ENCODE measurements at places on chromosomes 3 and 15.

GRCh38 chr3:100606894-100607512 is 2.4 kb upstream of the ADGRG7 start:
- no peak for DNase-seq

DNA sequence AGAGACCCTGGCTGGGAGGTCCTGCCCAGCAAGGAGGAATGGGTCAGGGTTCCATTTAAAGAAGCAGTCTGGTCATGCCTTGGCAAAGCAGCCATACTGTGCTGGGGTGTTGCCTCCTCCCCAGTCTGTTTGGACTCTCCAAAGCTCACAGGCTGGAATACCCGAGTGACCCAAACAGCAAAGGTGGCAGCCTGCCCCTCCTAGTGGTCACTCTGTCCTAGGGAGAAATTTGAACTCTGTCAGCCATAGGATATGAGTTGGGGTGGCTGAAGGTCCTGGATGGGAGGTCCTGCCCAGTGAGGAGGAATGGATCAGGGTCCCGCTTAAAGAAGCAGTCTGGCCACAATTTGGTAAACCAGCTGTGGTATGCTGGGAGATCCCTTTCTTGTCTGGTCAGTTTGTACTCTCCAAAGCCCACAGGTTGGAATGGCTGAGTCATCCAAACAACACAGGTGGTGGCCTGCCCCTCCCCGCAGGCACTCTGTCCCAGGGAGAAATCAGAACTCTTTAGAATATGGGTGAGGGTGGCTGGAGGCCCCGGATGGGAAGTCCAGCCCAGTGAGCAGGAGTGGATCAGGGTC is 45.0 kb downstream of the CCR1 start:
- DNase-seq: no peak

DNA sequence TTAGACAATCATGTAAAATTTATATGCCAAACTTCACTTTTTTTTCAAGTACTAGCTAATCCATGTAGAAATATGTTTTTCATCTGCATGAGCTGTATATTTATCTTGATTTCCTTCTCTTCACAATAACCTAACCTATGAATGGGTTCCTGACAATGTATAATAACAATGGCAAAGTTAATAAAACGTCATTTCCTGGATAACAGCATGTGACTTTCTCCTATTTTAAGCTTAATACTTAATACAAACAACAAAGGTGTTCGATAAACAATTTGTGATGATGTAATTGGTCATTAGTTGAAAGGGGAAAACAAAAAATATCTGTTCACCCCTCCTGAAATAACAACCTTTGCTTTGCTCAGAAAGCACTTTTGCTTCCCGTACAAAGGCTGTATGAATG is 20.4 kb downstream of the CD200 start:
- DNase-seq: no peak

GRCh38 chr15:62515696-62516395 is 350.8 kb upstream of the C2CD4B start:
- DNase-seq: no peak

- peak; percentile 89 for DNase-seq
These were observed 308.4 kb downstream of the RPLP1 start for GRCh38 chr15:69760890-69761568.

GRCh38 chr3:126711121-126711760 is 7.2 kb downstream of the CHCHD6 start:
- DNase-seq: no peak

DNA sequence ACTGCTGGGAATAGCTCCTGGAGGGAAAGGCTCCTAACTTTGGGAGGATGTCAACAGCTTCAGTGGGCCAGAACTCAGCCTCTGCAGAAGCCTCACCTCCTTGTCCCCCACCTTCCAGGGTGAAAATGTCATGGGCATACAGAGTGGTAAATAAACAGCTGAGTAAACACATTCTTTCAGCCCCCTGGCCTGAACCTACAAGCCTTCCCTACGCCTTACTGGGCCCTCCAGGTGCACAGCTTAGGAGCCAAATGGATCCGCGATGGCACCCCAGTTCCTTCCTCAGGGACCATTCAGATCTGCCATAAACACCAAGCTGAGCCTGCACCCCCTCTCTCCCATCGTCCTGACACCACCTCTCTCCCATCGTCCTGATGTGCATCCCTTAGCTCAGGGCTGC is 126.2 kb upstream of the IGF1R start:
- no peak for DNase-seq

DNA sequence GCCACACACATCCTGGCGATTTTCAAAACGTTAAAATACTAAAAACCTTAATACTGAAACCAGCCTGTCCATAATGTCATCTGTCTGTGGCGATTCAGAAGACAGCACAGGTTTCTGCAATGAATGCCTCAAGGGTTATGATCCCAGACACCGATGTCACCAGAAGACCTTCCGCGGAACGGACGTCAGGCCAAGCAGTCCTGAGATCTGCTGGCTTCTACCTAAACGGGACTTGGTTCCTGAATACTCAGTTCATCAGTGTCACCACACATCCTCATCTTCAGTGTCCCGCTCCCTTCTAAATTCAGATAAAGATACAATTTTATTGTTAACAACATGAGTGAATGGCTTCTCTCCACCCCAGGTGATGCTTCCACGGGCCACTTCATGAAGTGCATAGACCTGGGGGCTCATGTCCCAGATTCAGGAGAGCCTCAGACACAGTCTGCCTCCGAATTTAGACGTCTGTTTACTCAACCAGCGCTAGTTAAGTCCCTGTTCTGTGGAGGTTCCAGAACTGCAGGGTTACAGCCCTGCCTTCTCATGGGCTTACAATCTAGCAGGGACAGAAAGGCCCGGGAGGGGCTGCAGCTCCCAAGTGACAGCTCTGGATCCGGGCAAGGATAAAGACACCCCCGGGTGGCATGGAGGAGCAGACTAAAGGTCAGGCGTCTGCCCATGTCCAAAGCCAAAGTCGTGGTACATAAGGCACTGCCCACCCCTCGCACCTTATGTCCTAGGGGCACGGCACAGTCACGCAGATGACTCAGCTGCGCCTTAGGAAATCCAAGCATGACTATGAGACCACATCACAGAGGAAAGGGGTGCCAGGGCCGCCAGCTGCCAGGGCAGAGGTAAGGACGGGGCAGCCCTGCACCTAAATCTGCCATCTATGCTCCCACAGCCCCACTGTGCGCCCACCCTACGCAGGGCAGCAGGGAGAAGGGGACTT is 75.9 kb downstream of the VGLL4 start:
- DNase-seq: peak; percentile 28

GRCh38 chr3:170907637-170908234 is 701 bp downstream of the EIF5A2 start:
- DNase-seq: no peak

- DNase-seq: no peak
These were observed 62.8 kb downstream of the MDFIC2 start for GRCh38 chr3:70249509-70250160.

- no peak for DNase-seq
These were observed 129.6 kb downstream of the ALCAM start for GRCh38 chr3:105496343-105496742.

- DNase-seq: no peak
These were observed 104.3 kb downstream of the MCTP2 start for GRCh38 chr15:94335616-94336015.

- DNase-seq: no peak
These were observed 598.9 kb upstream of the GRM7 start for GRCh38 chr3:6262010-6262409.

GRCh38 chr15:84955089-84955848 is 26.4 kb upstream of the PDE8A start:
- DNase-seq: no peak

- DNase-seq: no peak
These were observed 127.3 kb downstream of the FEZF2 start for GRCh38 chr3:62246094-62246493.

DNA sequence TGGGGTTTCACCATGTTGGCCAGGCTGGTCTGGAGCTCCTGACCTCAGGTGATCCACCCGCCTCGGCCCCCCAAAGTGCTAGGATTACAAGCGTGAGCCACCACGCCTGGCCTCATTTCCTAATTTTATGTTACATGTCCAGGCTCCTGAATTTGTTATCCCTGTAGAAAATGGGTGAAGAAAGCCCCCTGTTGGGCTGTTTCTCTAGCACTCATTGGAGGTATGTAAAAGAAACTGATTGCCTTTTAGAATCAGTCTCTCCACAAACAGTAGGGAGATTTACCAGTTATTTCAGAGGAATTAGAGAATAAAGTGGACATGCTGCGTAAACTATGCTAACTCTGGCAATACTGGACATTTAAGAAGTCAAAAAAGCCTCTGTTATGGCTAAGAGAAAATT is 364.1 kb upstream of the TBL1XR1 start:
- DNase-seq: no peak

- DNase-seq: no peak
These were observed 14.2 kb downstream of the PSTPIP1 start for GRCh38 chr15:77009176-77009575.

GRCh38 chr3:139718415-139718814 is 40.6 kb upstream of the NMNAT3 start:
- DNase-seq: no peak

DNA sequence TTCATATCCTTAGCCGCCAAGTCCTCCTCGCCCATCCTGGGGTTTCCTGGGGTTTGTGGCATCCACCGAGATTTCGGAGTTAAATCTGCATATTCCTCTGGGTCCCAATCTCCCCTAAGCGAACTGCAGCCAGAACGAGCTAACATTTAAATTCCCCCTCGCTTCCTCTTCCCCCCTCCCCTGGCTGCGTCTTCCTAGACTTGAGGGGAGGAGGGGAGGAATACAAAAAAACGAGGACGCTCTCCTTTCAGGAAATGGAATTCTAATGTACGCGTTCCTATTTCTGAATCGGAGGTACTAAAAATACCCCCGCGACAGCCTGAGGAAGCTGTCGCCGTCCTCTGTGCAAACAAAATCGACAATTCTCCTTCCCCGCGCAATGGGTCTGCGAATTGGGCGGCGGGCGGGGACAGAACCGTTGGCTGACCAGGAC is 5.6 kb downstream of the FEZF2 start:
- no peak for DNase-seq

- no peak for DNase-seq
These were observed 68.7 kb downstream of the SRGAP3 start for GRCh38 chr3:9180764-9181117.

DNA sequence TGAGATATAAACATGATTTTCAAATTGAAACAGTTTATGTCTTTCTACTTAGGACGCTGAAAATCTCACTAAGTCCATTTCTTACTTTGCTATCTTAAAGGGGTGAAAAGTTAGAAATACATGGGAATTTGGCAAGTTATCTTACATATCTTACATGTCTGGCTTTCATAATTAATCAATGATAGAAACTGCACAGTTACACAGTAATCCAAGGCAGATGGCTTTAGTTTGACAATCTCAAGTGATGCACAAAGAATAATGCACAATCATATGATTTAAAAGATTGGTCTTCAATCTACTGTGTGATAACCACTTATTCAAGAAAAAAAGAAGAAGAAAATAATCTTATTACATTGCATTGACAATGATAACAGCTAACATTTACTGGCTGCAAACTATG is 14.2 kb downstream of the PDZRN3 start:
- DNase-seq: no peak

DNA sequence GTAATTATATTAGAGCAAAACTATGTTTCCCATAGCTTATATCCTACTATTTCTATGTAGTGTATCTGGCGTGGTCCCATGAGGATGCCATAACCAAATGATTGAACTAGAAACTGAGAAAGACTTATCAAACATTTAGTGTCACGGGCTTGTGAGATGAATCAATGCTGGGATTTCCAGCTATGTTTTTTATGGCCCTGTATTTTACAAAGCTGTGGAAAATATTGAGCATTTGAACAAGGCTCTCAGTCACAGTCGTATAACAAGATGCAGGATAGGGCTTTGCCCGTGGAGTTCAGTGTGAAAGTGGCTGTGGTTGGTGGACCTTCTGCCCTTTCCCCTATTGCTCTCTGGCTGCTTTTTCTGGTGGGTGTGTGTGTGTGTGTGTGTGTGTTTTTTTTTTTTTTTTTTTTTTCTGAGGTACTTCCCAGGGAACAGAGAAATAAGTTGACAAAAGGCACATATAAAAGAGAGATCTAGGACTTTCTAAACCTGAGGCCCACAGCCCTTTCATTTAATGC is 60.7 kb downstream of the CACNA1D start:
- DNase-seq: no peak

GRCh38 chr3:52873433-52874159 is 23.8 kb downstream of the STIMATE start:
- DNase-seq: no peak

- DNase-seq: peak; percentile 63
These were observed 461 bp downstream of the COPB2 start for GRCh38 chr3:139388821-139389551.

Measured in natural killer cell treated with Interleukin-12 subunit alpha and Interleukin-12 subunit beta and Interleukin-15 and Interleukin-18, amount 100 ng/mL, for 72 hours (primary cell).